Left colon (tissue), 2 donors: ENCODE measurements at places on chromosomes 3 and 15. TPM values are rescaled to one million over a fixed set of nuclear protein-coding genes. Genes with fewer than 3 reads are reported as not detected.

DNA sequence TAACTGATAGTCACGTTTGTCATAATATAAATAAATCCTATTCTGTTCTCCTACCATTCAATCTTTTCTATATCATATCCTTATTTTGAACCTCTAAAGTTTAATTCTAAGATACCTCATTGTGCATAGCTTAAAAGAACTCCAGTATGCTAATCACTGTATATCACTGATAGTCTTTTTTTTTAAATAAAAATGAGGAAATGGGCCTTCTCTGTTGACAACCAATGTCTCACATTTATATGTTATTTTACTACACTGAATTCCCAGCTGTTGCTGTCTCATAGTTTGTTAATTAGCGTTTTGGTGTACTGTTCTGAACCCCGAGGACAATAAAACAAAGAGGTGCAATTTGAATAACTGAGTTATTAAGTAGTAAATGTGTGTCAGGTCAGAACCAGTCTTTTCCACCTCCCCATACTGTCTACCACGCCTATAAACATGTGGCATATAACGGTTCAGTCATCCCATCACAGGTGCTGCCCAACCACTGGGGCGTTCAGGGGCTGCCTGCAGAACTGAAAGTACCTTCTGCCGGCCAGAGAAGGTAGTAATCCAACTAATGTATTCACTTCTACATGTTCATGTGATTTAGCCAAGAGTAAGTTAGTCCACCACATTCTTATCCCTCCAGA lies 14.9 kb downstream of the CBLB start:
- no peak for DNase-seq

Gene RPL4
- 1,339 TPM for total RNA-seq

GRCh38 chr15:77525907-77526594 lies 105.4 kb downstream of the HMG20A start:
- no peak for DNase-seq

Gene TRH
- total RNA-seq = not detected
